ENCODE measurements at places on chromosomes 16 and 17. TPM values are rescaled to one million over a fixed set of nuclear protein-coding genes. Genes with fewer than 3 reads are reported as not detected.

KCNJ16 gene
- total RNA-seq = 2.4 TPM

TBX21 gene
- total RNA-seq = 0.49 TPM

PLD6 gene
- total RNA-seq = 8.1 TPM

BOLA2B gene
- 34.1 TPM for total RNA-seq

FBXO39 gene
- total RNA-seq = not detected

NXPH3 gene
- total RNA-seq = 5.8 TPM

GRCh38 chr16:1920727-1921171 is 2.5 kb upstream of the HS3ST6 start:
- H3K27ac ChIP-seq = no peak overlapping the region
- H3K4me3 ChIP-seq = no peak overlapping the region
- H3K36me3 ChIP-seq = no peaks in the 10 kb centered on the region
- H3K4me1 ChIP-seq = peaks cover 7% of the 10 kb centered on the region
- DNase-seq = no peak
- no peaks in the 10 kb centered on the region for H3K27me3 ChIP-seq

DNA sequence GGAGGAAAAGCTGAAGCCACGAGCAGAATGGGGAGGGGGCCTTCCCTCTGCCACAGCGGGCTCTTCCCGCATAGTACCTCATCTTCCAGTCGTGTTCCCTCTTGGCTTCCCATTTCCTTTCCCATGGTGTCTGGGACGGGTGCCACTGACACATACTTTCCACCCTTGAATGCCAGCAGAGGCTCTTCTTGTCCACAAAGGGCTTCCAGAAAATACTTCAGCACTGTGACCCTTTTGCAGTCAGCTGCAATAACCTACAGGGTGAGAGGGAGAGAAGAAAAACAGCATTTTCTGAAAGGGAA is 30.7 kb downstream of the HIC1 start:
- no peak overlapping the region for H3K4me3 ChIP-seq
- H3K27me3 ChIP-seq = no peaks in the 10 kb centered on the region
- H3K27ac ChIP-seq = peak overlapping the region; percentile 89
- no peaks in the 10 kb centered on the region for H3K36me3 ChIP-seq
- peak; percentile 71 for DNase-seq
- H3K4me1 ChIP-seq = peaks cover 22% of the 10 kb centered on the region

DNA sequence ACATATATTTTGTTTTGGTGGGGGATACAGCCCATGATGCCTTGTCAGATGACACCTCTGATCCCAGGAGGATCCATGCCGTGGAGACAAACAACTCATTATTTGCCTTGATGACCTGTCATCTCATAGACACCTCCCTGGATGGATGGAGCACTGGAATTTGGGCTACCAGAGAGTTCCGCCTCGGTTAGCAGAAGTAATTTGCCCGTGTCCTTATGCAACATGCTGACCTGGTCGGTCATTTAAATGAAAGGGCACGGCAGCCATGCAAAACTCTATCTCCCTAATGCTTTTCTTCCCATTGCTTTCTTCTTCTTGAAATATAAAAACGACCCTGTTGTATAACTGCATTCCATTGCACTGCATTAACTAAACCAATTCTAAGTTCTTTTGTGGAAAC is 145.3 kb downstream of the GRIN2A start:
- H3K4me1 ChIP-seq = no peaks in the 10 kb centered on the region
- H3K4me3 ChIP-seq = no peak overlapping the region
- no peaks in the 10 kb centered on the region for H3K27me3 ChIP-seq
- DNase-seq = no peak

GRCh38 chr16:74872302-74872701 is 97.7 kb upstream of the FA2H start:
- H3K4me1 ChIP-seq = no peaks in the 10 kb centered on the region
- H3K27me3 ChIP-seq = no peaks in the 10 kb centered on the region
- no peak overlapping the region for H3K27ac ChIP-seq
- H3K36me3 ChIP-seq = no peaks in the 10 kb centered on the region
- no peak for DNase-seq
- H3K4me3 ChIP-seq = no peak overlapping the region

DNA sequence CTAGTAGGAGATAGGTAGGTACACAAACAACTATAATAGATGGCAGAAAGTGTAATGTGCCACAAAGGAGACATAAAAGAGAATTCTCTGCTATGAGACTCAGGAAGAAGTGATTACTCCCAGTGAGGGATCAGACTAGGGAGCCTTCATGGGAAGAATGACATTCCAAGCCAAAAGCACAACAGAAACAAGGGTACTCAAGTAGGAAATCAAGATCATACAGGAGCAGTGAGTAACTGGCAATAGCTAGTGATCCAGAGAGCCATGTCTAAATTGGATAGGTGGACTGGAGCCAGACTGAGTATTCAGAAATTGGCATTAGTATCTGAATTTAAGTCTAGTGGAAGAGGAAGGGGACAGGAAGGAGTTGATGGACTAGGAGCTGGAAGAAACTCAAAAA is 10.7 kb downstream of the RFFL start:
- H3K4me1 ChIP-seq = no peaks in the 10 kb centered on the region
- no peak overlapping the region for H3K4me3 ChIP-seq
- H3K36me3 ChIP-seq = no peaks in the 10 kb centered on the region
- no peaks in the 10 kb centered on the region for H3K27me3 ChIP-seq

DNA sequence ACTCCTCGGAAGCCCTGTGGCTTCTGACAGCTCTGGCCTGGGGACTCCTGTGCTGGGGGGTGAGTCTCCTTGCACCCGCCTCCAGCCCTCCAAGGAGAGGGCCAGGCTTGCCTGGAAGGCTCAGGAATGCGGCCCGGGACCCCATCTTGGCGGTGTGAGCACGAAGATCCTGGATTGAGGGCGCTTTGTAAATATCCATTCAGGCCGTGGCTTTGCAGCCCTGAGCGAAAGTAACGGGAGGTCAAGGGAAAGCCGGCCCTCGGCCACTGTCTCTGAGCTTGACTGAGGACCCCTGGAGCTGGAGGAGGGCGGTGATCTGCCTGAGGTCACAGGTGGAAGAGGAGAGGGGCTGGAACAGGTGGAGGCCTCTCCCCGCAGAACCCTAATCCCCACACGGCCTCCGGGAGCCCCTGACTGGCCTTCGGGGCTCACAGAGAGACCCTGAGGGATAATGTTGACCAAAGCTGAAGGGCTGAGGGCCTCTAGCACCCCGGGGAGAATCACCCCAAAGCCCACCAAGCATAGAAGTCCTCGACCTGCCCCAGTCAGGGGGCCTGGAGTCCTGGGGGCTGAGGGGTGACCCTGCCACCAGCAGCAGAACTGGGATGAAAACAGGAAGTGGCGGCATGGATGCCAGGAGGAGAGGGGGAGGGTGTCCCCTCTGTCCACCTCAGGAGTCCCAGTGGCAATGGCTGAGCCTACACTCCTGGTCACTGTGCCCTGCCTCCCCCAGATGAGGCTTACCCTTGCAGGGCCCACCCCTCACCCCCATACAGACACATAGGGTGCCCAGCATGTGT is 8.3 kb upstream of the RASD1 start:
- H3K27ac ChIP-seq = no peak overlapping the region
- no peak overlapping the region for H3K4me3 ChIP-seq
- no peaks in the 10 kb centered on the region for H3K27me3 ChIP-seq
- H3K4me1 ChIP-seq = no peaks in the 10 kb centered on the region

DNA sequence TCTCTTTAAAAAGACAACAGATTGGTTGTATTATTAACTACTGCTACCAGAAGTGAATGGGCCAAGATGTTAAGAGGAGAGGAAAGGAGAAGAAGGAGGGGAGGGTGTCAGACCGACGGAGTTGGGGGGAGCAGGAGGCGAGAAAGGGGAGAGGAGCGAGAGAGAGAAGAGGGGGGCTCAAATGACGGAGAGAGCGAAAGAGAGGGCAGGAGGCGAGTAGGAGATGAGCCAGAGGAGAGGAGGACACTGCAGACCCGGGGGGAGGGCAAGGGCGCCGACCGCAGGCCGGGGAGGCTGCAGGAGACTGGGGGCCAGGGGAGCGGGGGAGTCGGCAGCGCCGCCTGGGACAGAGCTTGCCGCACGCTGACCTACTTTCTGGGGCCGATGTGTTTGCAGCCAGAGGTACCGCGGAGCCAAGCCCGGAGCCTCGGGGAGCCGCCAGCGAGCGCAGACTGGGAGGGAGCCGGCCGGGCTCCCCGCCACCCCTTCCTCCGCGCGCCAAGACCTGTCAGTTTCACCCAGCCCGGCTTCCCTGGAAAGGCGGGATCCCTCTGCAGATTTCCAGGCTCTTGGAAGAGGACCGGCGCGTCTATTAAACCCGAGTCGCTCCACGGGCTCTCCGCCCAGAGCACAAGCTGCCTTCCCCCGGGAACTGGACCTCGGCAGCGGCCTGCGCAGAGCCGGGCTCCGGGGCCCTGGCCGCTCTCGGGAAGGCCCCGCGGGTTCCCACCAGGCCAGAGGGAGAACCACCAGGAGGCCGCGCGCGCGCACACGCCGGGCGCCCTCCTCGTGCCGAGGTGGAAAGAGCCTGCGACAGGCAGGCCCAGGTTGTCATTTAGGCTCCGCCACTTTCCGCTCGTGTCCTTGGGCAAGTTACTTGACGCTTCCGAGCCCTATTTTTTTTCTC is 74.6 kb downstream of the CMC2 start:
- H3K27ac ChIP-seq = peak overlapping the region; percentile 82
- no peaks in the 10 kb centered on the region for H3K36me3 ChIP-seq
- H3K4me3 ChIP-seq = peak overlapping the region; percentile 41
- peak; percentile 64 for DNase-seq

GRCh38 chr16:10412935-10413601 is 27.2 kb downstream of the ATF7IP2 start:
- no peak overlapping the region for H3K4me3 ChIP-seq
- H3K36me3 ChIP-seq = no peaks in the 10 kb centered on the region
- no peak for DNase-seq

DNA sequence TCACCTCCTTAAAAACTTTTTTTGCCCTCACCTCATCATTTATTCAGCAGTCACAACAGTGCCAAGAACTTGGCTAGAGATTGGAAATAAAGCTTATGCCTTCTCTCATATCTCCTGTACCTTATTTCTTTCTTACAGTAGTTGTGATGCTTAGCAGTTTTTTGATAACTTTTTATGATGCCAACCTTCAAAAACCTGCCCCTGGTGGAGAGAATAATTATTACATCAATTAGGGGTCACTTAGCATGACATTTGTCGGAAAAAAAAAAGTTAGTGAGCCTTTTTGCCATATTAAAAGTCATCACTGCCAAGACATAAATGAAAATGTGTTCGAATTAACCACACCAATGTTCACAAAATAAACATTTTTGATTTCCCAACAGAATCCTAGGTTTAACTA is 296.6 kb downstream of the WWOX start:
- DNase-seq = no peak
- H3K27me3 ChIP-seq = no peaks in the 10 kb centered on the region
- no peaks in the 10 kb centered on the region for H3K36me3 ChIP-seq
- H3K4me3 ChIP-seq = no peak overlapping the region

GRCh38 chr17:77420804-77421629 is 280.2 kb downstream of the SEC14L1 start:
- DNase-seq = peak; percentile 84
- no peaks in the 10 kb centered on the region for H3K27me3 ChIP-seq

- no peaks in the 10 kb centered on the region for H3K27me3 ChIP-seq
- DNase-seq = no peak
- no peak overlapping the region for H3K27ac ChIP-seq
- H3K4me3 ChIP-seq = no peak overlapping the region
- H3K4me1 ChIP-seq = no peaks in the 10 kb centered on the region
Measured at GRCh38 chr16:12147681-12148080, 171.1 kb downstream of the SNX29 start.

DNA sequence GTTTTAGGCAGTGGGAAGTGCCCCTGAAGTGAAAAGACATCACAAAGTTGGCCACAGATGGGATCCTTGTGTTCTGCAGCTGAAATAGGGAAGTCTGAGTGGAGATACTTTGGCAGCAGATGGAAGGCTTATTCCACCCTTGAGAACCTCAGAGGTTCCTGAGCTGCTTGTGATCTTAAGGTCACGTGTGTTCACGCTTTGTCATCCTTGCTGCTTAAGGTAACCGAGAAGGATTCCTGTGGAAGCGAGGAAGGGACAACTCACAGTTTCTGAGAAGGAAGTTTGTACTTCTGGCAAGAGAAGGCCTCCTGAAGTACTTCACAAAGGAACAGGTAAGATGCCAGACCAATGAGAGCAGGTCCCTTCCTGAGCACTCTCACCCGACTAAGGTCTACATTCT is 12.2 kb downstream of the ADAP2 start:
- no peaks in the 10 kb centered on the region for H3K36me3 ChIP-seq
- no peak overlapping the region for H3K27ac ChIP-seq
- DNase-seq = no peak
- no peaks in the 10 kb centered on the region for H3K4me1 ChIP-seq
- H3K4me3 ChIP-seq = no peak overlapping the region

DNA sequence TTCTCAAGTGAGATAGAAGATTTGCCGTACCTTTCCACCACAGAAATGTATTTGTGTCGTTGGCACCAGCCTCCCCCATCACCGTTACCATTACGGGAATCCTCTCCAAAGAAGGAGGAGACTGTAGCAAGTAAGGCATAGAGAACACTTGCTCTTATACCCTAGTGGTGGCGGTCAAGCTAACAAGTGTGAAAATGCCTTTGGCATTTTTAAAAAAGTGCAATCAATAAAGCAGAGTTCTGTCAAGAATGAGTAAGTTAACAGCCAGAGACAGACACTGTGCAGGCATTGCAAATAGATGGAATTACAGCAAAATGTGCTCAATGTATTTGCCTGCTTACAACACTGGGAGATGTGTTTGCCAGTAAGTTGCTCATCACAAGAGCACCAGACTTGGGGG is 7.7 kb downstream of the MSL1 start:
- no peak for DNase-seq
- H3K27ac ChIP-seq = no peak overlapping the region
- H3K4me3 ChIP-seq = no peak overlapping the region

- DNase-seq = no peak
- H3K27ac ChIP-seq = no peak overlapping the region
- H3K4me3 ChIP-seq = peak overlapping the region; percentile 12
- no peaks in the 10 kb centered on the region for H3K36me3 ChIP-seq
Measured at GRCh38 chr16:88685156-88686061, 898 bp downstream of the SNAI3 start.

DNA sequence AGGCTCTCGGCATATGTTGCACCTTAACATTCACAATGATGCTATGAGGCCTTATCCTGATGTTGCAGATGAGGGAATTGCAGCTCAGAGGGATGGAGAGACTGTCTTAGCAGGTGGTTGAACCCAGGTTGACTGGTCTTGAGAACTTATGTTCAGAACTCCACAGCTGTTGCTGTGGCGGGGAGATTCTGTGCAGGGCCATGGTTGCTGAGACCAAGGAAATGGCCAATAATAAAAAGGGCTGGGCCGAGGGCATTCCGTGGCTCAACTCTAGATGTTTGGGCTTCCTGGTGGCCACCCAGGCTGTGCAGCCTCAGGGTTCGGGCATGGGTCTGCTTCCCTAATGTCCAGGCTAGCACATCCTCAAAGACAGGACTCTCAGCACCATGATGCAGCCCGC is 5.9 kb downstream of the KSR1 start:
- H3K4me3 ChIP-seq = no peak overlapping the region
- no peak overlapping the region for H3K27ac ChIP-seq
- no peak for DNase-seq
- no peaks in the 10 kb centered on the region for H3K4me1 ChIP-seq
- H3K27me3 ChIP-seq = no peaks in the 10 kb centered on the region
- H3K36me3 ChIP-seq = no peaks in the 10 kb centered on the region

GRCh38 chr17:7238420-7239090 is 702 bp downstream of the PHF23 start:
- peaks cover 9% of the 10 kb centered on the region for H3K4me1 ChIP-seq
- H3K27ac ChIP-seq = peak overlapping the region; percentile 96
- H3K36me3 ChIP-seq = no peaks in the 10 kb centered on the region
- peak overlapping the region; percentile 100 for H3K4me3 ChIP-seq
- no peaks in the 10 kb centered on the region for H3K27me3 ChIP-seq
- DNase-seq = no peak

Data from uterus (tissue), 4 donors.